Astrocyte of the cerebellum (primary cell): ENCODE measurements at places on chromosomes 2 and 18.
A peak's percentile ranks its signal among the peaks of the same experiment; 100 is the strongest.

GRCh38 chr2:56222481-56222880, 38.7 kb downstream of the CCDC85A start:
- no peak for DNase-seq

- DNase-seq = no peak
These were observed 486.4 kb downstream of the FBXO15 start for GRCh38 chr18:73660931-73661856.

GRCh38 chr2:62071760-62072680, 123.9 kb upstream of the B3GNT2 start:
- DNase-seq = no peak

DNA sequence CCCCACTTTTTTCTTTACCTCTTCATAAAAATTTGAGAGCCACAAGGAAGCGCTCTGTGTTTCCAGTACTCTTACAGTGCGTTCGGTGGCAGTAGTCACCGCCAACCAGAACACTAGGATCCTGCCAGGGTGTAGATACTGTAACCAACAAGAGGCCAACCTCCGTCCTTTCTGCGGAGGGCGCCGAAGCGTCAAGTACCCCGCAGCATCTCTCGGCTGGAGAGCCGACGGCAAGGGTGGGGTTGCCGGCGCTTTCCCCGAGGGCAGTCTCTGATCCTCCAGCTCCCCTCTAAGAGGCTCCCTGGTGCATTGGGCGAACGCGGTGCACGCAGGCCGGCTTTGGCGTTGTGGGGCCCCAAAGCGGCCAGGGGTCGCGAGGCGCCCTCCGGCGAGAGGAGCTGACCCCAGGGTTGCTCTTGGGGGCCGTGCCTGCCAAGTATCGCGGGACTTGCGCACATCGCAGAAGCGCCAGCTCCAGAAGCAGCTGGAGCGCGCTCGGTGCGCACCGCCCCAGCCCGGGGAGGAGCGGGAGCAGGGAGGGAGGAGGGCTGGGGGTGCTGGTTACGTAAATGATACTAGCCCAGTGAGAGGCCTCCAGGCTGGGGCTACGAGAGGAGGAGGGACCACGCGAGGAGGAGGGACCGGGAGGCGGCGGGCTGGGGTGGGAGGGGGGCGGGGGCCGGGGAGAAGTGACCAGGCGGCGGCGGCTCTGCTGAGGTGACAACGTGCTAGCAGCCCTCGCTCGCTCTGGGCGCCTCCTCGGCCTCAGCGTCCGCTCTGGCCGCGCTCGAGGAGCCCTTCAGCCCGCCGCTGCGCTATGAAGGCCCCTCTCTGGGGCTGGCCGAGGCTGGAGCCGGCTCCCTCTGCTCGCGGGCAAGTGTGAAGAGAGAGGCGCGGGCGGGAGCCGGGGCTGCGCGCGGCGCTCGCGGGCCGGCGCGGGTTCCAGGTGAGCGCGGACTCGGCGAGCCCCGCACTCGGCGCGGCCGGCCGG, at the start of gene GALNT13:
Gene GALNT13, plus strand, starts transcription at position 692 of the 991 bp plus-strand sequence.
- peak; percentile 36 for DNase-seq

DNA sequence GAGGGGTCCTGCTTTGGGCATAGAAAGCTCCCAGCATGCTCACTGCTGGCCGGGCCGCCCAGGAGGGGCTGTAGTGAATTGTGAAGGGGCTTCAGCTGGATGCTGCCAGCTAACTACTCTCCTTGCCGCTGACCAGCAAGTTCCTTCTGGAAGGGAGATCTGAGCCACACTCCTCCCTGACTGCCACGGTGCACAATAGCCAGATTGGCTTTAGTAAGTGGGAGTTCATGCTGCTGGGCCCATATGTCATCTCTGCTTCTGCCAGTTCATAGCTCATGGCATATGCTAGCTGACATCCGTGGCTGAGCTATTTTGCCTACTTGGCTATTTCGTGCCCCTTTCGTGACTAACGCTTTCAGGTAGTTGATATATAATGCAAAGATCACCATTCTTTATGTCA, 51.6 kb upstream of the ROCK2 start:
- DNase-seq = no peak

DNA sequence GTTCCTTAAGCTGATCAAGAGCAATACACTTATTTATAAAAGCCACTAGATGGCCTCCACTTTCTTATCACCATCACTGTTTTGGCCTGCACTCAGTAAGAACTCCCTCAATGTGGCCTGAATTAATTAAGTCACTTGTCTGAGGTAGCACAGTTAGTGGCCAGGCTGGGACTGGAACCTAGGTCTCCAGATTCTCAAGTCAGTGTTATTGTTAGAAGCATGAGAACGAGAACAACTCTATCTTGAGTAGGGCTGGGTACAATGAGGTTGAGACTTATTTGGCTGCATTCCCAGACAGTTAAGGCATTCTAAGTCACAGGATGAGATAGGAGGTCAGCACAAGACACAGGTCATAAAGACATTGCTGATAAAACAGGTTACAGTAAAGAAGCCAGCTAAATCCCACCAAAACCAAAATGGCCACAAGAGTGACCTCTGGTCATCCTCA, 115.8 kb downstream of the SS18 start:
- DNase-seq = no peak

GRCh38 chr2:108354136-108354535, 23.6 kb upstream of the SULT1C4 start:
- no peak for DNase-seq

DNA sequence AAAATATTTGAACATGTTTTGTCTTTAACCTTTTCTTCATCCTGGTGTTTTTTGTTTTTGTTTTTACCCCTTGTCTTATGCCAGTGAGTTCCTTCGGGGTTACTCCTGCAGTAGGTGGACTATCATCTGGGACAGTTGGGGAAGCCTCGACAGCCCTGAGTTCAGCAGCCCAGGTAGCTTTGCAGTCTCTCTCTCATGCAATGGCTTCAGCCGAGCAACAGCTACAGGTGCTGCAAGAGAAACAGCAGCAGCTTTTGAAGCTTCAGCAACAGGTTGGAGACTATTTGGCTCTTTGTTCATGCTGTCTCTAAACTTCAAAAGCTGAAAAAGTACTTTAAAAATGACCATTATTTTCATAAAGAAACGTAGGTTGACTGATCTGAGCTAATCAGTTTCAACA, 106.3 kb downstream of the BIRC6 start:
- no peak for DNase-seq

GRCh38 chr2:201707142-201707541, 8.7 kb upstream of the MPP4 start:
- DNase-seq = no peak

DNA sequence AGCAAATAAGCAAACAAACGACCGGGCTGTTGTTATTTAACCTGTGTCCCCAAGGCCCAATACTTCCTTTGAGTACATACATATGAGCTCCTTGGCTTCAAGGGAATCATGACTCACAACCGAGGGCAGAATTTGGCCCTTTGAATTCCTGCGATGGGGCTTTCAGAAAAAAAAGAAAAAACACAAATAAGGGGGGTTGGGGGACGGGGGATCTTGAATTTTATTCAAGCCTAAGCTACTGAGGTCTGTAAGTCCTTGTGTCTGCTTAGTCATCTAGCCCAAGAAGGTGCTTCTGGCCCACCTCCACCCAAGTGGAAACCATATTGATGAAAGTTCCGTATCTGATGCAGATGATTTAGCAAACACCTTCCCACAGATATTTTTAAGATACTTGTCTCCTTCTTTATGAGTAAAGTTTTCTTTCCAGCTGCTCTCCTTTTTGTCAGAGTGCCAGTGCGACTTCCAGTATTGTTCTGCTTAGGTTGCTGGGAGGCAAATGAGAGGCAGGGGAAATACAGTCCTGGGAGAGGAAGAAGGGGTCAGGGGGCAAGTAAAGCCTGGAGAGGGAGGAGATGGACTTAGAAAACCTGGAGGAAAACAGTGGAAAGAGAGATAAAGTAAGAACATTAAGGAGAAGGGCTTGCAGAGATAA, 169.6 kb downstream of the ZEB2 start:
- DNase-seq = no peak

DNA sequence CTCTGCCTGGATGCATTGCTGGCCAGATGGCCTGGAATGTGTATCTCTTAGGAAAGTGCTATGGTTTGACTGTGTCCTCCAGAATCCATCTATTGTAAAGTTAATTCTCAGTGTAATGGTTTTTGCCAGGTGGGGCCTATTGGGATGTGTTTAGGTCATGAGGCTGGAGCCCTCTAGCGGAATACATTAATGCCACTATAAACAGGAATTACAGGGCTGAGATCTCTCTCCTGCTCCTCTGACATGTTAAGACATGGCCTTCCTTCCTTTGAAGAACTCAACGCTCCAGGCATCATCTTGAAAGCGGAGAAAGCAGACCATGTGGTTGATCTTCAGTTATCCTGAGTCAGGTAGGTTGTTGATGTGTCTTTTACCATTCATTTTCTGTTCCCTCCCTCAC, 276.4 kb downstream of the RPIA start:
- no peak for DNase-seq

DNA sequence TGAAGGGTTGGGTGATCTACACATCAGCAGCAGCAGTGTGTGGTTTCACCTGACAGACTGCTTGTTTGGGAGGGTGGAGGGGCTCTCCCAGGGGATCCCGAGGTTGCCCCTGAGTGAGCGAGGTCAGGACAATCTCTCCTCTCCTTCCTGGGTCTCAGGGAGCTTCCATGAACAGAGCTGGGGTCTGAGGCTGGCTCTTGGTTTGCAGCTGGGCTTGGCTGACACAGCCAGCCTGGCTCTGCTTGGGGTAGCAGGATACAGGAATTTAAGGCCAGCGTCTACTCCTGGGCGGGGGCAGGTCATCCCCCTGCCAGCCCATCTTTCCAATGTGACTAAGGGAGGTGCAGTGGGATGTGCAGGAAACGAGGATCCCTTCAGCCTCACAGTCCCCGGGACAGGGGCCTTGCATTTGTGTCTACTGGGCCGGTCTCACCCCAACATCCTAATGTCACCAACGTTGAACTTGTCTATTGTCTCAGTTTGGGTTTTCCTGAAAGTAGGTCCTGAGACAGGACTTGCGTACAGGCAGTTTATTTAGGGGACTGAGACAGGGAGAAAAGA, 262.6 kb upstream of the HDAC4 start:
- no peak for DNase-seq

DNA sequence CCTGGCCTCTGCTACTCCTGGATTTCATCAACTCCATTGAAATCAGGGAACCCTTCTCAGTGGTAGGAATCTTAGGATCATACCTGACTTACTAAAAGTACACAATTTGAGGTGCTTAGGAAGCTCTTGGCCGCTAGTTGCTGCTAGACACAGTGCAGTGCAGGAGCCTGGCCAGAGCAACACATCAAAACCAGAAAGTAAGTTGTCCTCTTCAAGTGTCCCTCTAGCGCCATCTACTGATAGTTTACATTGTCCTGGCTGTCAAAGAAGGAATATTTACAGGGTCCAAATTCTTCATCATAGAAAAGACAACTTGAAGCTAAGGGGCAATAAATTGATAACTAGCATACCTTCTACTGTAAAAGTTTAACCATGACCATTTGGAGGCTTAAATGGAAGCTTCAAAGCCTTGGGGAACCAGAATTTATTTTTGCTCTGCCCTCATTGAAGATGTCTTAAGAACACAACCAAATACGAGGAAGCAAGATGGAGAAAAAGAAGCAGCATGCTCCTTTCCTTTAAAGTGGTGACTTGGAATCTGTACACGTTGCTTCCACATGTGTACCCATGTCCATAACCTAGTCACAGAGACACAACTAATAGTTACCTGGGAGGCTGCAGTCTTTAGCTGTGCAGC, 889.1 kb upstream of the GCFC2 start:
- DNase-seq = peak; percentile 82

GRCh38 chr2:6148882-6149281, 456.7 kb downstream of the SOX11 start:
- peak; percentile 8 for DNase-seq

DNA sequence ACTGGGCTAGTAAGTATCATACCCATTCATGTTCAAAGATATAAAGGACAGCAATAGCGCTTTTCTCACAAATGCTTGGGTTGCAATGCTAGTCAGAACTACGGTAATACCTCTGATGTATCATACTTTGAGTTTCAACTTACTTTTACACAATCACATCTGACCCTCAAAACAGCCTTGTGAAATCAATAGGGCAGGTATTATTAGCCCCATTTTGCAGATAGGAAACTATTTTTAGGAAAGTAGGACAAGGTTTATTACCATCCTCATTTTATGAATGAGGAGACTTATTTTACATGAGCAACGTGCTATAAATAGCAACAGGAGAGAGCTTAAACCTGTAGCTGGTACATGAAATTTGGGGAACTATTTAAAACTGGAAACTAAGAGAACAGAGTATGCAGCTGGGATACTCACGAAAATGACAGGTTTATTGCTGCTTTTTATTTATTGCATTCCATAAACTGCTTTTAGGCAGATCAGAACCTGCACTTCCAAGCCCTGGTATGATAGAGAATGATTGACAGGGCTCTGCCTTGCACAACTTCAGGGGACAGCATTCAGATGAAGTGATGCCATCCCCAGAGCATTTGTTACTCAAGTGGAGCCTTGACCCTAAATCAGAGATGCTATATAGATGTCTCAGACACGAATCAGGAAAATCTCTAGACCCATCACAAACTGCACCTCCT, 42.4 kb upstream of the PPM1B start:
- DNase-seq = no peak

GRCh38 chr2:230905448-230906421, 19.3 kb downstream of the GPR55 start:
- no peak for DNase-seq

DNA sequence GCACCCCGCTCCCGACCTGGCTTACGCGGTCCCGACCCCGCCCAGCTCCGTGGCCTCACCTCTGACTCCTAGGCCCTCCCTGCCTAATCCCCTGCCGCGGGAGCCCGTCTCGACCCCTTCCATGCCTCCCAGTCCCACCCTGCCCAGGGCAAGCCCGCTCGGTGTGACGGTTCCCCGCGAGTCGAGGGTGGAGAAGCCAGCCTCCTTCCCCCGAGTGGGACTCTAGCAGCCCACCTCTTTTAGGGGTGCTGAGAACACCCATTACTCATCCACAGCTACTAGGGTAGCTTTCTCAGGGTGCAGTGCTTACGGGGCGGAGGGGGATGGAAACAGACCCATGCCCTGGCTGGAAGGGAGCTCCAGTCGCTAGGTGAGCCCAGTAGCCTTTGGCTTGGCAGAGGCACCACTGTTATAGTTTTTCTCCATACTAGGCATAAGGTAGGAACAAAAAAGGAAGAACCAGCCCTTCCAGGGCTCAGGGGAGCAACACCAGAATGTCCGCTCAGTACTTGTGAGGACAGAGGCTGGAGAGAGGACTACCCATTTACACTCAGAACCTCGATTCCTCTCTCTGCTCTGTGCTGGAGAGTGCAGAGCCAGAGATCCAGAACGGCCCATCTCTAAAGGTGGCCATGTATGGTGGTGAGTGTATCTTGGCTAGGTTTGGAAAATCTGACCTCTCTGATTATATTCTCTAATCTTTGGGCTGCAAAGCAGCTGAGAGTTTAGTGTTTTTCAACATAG, 606 bp downstream of the AGBL5 start:
- no peak for DNase-seq

- DNase-seq = no peak
These were observed 105.0 kb downstream of the NEDD4L start for GRCh38 chr18:58148954-58149471.
